ENCODE measurements at places on chromosomes 12 and 14. TPM values are rescaled to one million over a fixed set of nuclear protein-coding genes. Genes with fewer than 3 reads are reported as not detected.

CACNA2D4 gene
- total RNA-seq: not detected

SLC6A13 gene
- 0.92 TPM for total RNA-seq

OR6J1 gene
- total RNA-seq: not detected

TAS2R30 gene
- not detected for total RNA-seq

DIO3 gene
- not detected for total RNA-seq

MMP19 gene
- 0.49 TPM for total RNA-seq

ULK1 gene
- total RNA-seq: 23.3 TPM

KRT71 gene
- total RNA-seq: not detected

PMEL gene
- total RNA-seq: 1.4 TPM

HCFC2 gene
- 4.5 TPM for total RNA-seq

FRMD6 gene
- 44.2 TPM for total RNA-seq

KRT3 gene
- 0.08 TPM for total RNA-seq

TMEM132C gene
- total RNA-seq: not detected

PLEK2 gene
- total RNA-seq: 19.4 TPM

NR1H4 gene
- total RNA-seq: not detected

KMT2D gene
- 30.1 TPM for total RNA-seq

VWF gene
- 0.27 TPM for total RNA-seq

RPS6KL1 gene
- total RNA-seq: 0.80 TPM

INSM2 gene
- total RNA-seq: 0.05 TPM

BLOC1S1 gene
- total RNA-seq: 149 TPM

TGFB3 gene
- total RNA-seq: 1.1 TPM

CLEC14A gene
- total RNA-seq: not detected

TEX52 gene
- not detected for total RNA-seq

SETD1B gene
- 10.2 TPM for total RNA-seq

POTEG gene
- total RNA-seq: 0.06 TPM

IL31 gene
- total RNA-seq: not detected

LBHD2 gene
- not detected for total RNA-seq

FAIM2 gene
- not detected for total RNA-seq

TAS2R20 gene
- total RNA-seq: not detected

CLEC4C gene
- not detected for total RNA-seq

ZNF140 gene
- total RNA-seq: 11.3 TPM

BICDL1 gene
- 4.7 TPM for total RNA-seq

BEGAIN gene
- total RNA-seq: 7.1 TPM

RITA1 gene
- 34.1 TPM for total RNA-seq

OR2AP1 gene
- total RNA-seq: not detected

PPP1R36 gene
- total RNA-seq: 0.29 TPM

AQP6 gene
- not detected for total RNA-seq

PLD4 gene
- total RNA-seq: 0.10 TPM

ADGRD1 gene
- total RNA-seq: 0.45 TPM

TAS2R14 gene
- 0.61 TPM for total RNA-seq

PIWIL1 gene
- total RNA-seq: not detected

ITPK1 gene
- total RNA-seq: 52.0 TPM

PRH2 gene
- total RNA-seq: not detected

SYNDIG1L gene
- total RNA-seq: not detected

NGB gene
- not detected for total RNA-seq

BBS10 gene
- total RNA-seq: 4.4 TPM

CHGA gene
- total RNA-seq: 1.5 TPM

IKBIP gene
- 76.0 TPM for total RNA-seq

DTX1 gene
- 0.42 TPM for total RNA-seq

RIPK3 gene
- total RNA-seq: not detected

HPD gene
- 2.1 TPM for total RNA-seq

FAM181A gene
- total RNA-seq: not detected

PTPN6 gene
- total RNA-seq: 12.9 TPM

MAP1LC3B2 gene
- total RNA-seq: 1.3 TPM

NFKBIA gene
- total RNA-seq: 173 TPM

SLC35E3 gene
- 18.2 TPM for total RNA-seq
